Memory B cell (primary cell): ENCODE measurements at places on chromosomes 11 and 22.
A peak's percentile ranks its signal among the peaks of the same experiment; 100 is the strongest.

GRCh38 chr22:35834061-35834460 lies 116.4 kb downstream of the APOL5 start:
- H3K27ac ChIP-seq = no peak overlapping the region
- H3K4me3 ChIP-seq = no peak overlapping the region

DNA sequence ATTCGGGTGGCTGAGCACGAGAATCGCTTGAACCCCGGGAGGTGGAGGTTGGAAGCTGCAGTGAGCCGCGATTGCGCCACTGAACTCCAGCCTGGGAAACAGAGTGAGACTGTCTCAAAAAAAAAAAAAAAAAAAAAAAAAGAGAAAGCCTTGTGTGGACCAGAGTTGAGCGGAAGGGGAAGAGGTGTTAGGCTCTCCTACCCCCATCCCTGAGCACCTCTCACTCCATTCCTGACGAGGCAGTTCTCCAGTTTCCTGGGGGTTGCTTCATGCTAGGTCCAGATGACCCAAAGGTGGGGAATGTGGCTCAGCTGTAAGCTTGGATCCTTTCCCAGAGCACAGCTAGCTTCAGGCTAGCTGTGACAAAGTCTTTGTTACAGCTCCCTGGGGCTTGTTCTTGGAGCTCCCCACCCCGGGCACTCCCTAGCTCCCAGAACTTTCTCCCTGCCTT lies 8.8 kb upstream of the DNAL4 start:
- peaks cover 2% of the 10 kb centered on the region for H3K36me3 ChIP-seq
- no peak overlapping the region for H3K4me3 ChIP-seq
- DNase-seq = no peak
- no peak overlapping the region for H3K27ac ChIP-seq
- no peaks in the 10 kb centered on the region for H3K4me1 ChIP-seq

GRCh38 chr22:46596819-46597218 lies 23.4 kb upstream of the GRAMD4 start:
- DNase-seq = no peak
- no peak overlapping the region for H3K4me3 ChIP-seq
- H3K27ac ChIP-seq = no peak overlapping the region
- no peaks in the 10 kb centered on the region for H3K36me3 ChIP-seq
- no peaks in the 10 kb centered on the region for H3K27me3 ChIP-seq

GRCh38 chr11:116853461-116854073 lies 16.1 kb upstream of the APOA1 start:
- H3K36me3 ChIP-seq = peaks cover 32% of the 10 kb centered on the region
- peaks cover 45% of the 10 kb centered on the region for H3K4me1 ChIP-seq
- no peak for DNase-seq
- peak overlapping the region; percentile 1 for H3K4me3 ChIP-seq

- H3K27ac ChIP-seq = no peak overlapping the region
- peaks cover 1% of the 10 kb centered on the region for H3K27me3 ChIP-seq
- no peak overlapping the region for H3K4me3 ChIP-seq
- H3K36me3 ChIP-seq = no peaks in the 10 kb centered on the region
- no peaks in the 10 kb centered on the region for H3K4me1 ChIP-seq
- no peak for DNase-seq
Measured at GRCh38 chr22:46113910-46114517, 36.3 kb upstream of the PPARA start.

- H3K4me1 ChIP-seq = peaks cover 9% of the 10 kb centered on the region
- no peak overlapping the region for H3K27ac ChIP-seq
- peak overlapping the region; percentile 21 for H3K4me3 ChIP-seq
- peaks cover 17% of the 10 kb centered on the region for H3K27me3 ChIP-seq
- no peaks in the 10 kb centered on the region for H3K36me3 ChIP-seq
Measured at GRCh38 chr22:45976254-45977002, 534 bp downstream of the WNT7B start.

DNA sequence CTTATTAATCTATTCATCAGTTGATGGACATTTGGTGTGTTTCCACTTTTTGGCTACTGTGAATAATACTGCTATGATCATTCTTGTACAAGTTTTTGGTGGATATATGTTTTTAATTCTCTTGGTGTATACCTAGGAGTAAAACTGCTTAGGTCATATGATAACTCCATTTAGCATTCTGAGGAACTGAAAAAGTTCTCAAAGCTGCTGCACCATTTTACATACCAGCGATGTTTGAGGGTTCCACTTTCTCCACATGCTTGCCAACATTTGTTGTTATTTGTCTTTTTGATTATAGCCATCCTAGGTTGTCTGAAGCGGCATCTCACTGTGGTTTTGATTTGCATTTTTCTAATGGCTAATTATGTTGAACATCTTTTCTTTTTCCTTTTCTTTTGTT lies 4.1 kb upstream of the ACER3 start:
- H3K4me1 ChIP-seq = peaks cover 8% of the 10 kb centered on the region
- no peak overlapping the region for H3K4me3 ChIP-seq
- no peak for DNase-seq
- H3K27ac ChIP-seq = no peak overlapping the region
- H3K36me3 ChIP-seq = no peaks in the 10 kb centered on the region
- no peaks in the 10 kb centered on the region for H3K27me3 ChIP-seq

DNA sequence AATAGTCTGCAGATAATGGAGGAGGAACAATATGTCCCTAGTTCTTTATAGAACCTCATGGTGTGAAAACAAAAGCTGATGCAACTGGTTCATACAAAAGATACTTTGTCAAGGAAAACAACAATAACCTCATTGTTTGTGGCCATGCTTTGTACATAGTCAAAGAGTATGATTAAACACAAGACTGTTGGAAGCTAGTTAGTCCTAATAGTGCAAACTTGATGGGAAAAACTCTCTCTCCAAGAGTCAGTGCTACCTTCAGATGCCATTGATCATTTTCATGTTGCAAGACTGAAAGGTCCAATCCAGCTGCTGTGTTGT lies 20.1 kb upstream of the PLAAT2 start:
- H3K4me1 ChIP-seq = no peaks in the 10 kb centered on the region
- no peak overlapping the region for H3K27ac ChIP-seq
- H3K4me3 ChIP-seq = no peak overlapping the region
- no peak for DNase-seq
- H3K36me3 ChIP-seq = peaks cover 18% of the 10 kb centered on the region

- no peaks in the 10 kb centered on the region for H3K36me3 ChIP-seq
- peaks cover 12% of the 10 kb centered on the region for H3K27me3 ChIP-seq
- no peak overlapping the region for H3K27ac ChIP-seq
Measured at GRCh38 chr11:76714493-76714892, 43.9 kb upstream of the LRRC32 start.

DNA sequence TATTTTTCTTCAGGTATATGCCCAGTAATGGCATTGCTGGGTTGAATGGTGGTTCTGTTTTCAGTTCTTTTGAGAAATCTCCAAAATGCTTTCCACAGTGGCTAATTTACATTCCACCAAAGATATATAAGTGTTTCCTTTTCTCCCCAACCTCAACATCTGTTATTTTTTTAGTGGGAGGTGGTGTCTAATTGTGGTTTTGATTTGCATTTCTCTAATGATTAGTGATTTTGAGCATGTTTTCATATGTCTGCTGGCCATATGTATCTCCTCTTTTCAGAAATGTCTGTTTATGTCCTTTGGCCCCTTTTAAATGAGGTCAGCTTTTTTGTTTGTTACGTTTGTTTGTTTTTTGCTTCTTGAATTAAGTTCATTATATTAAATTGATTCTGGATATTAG lies 760.2 kb downstream of the KCNA4 start:
- no peaks in the 10 kb centered on the region for H3K36me3 ChIP-seq
- no peaks in the 10 kb centered on the region for H3K27me3 ChIP-seq
- H3K27ac ChIP-seq = no peak overlapping the region
- no peak overlapping the region for H3K4me3 ChIP-seq
